ENCODE measurements at places on chromosomes 3 and 15.

DNA sequence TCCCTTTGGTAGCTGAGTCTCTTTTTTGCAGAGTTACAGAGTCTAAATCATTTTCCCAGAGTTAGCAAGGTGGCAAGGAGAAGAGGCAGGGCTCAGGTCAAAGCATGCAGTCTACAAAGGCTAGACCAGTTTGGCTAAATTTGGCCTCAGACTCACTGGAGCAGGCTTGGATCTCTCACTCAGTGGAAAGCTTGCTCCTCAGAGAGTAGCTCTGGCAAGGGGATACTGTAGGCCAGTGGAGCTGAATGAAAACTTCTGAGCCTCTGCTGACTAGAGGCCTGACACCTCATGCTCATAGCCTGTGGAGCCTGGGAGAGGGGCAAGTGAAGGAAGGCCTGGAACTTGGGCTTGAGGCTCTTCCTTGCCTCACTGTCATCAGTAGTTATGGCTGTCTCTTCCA lies 101.0 kb downstream of the MOBP start:
- DNase-seq: no peak

GRCh38 chr3:142445816-142446254 lies 2.0 kb downstream of the XRN1 start:
- no peak for DNase-seq

DNA sequence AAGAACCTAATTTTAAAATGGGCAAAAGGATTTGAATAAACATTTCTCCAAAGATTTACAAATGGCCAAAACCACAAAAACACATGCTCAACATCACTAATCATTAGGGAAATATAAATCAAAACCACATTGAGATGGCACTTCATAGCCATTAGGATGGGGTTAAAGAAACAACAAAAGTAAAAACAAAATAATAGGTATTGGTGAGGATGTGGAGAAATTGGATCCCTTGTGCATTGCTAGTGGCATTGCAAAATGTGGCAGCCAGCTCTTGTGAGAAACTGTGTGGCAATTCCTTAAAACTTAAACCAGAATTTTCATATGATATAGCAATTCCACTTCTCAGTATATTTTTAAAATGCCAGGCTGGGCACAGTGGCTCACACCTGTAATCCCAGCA lies 126.5 kb downstream of the STT3B start:
- DNase-seq: no peak

DNA sequence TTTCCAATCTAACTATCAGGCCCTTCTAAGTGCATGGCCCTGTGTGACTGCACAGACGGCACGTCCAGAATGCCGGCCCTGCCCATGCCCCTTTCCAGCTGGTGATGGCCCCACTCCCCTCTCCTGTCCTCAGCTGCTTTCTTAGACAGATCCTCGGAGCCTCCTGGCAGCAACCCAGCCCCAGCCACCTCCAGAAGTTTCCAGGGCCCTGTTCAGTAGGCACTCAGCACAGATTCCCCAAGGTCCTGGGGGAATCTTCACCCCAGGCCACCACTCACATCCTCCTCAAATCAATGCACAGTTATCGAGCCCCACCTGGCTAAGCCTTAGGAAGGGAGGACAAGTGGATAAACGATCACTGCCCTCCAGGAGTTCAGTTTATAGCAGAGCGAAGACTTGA lies 1.4 kb upstream of the CRABP1 start:
- DNase-seq: no peak

GRCh38 chr3:197701841-197702240 lies 34.9 kb downstream of the RUBCN start:
- no peak for DNase-seq

GRCh38 chr3:179450901-179451264 lies 387 bp downstream of the GNB4 start:
- no peak for DNase-seq

DNA sequence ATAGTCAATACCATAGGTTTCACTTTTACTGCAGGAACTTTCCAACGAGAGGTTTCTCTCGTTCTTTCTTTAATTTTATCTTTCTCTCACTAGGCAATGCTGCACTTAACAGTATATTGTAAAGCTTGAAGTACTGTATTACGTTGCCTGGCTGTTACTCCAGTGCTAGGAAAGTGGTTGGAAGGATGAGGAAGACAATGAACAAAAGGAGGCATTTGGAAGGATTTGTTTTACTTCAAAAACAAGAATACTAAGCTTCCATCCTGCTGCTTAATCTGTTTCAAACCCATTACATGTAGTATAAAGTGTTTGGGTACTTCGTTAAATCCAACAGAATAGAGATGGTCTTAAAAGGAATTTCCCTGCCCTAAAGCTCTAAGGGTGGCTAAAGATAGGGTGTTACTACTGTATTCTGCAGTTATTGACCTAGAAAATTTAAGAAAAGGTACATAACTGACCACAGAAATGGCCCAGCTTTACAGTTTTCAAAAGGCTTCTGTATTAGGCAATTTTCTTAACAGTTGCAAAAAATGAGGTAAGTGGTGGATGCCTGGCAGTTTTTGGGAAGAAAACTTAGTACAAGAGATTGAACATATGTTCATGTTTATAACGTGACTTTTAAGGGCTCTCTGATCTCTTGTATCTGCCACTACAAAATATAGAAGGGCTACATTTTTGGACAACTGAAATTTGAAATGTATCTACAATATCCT lies 785 bp upstream of the IFT57 start:
- DNase-seq: no peak

DNA sequence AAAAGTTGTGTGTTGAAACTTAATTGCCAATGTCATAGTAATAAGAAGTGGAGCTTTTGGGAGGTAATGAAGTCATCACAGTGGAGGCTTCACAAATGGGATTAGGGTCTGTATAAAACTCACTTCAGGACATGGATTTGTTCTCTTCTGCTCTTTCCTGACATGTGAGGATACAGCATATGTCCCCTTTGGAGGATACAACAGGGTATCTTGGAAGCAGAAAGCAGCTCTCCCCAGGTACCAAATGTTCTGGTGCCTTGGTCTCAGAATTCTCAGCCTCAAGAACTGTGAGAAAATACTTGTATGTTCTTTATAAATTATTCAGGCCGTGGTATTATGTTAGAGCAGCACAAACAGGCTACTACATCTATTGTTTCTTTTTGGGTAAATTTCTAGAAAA lies 210.9 kb downstream of the DIPK2A start:
- DNase-seq: no peak

DNA sequence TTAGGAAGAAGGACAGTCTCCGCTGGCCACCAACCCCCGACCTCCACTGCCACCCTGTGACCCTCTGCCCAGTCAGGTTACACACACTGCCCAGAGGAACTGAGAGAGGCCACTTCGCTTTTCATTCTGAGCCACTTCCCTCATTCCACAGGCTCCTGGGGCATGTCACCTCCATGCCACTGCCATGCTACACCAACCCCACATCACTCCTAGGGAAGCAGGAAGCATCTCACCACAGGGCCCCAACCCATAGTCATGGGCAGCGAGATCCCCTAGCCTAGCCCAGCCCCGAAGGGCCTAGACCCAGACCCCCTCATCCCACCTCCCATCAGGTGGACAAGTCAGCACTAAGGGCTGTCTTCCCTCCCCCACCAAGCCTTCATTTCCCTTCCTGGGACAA lies 1.4 kb downstream of the PLCB2 start:
- no peak for DNase-seq

DNA sequence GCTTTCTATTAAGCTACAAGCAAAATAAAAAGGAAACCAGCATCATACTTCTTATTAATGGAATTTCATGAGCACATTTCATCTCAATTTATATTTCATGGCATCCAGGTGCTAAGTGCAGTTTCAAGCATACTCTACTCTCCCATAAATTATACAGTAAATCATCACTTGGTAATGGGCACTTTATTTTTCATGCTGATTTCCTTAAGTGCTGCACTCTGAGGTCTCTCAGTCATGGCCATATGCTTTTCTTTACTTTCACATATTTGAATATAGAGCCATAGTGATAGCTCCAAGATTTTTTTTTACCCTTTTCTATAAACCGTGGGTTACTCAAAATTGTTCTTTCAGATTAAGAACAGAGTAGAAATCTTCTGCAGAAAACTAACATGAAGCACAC lies 1505.7 kb upstream of the CADM2 start:
- no peak for DNase-seq

- peak; percentile 53 for DNase-seq
Measured at GRCh38 chr3:195907934-195908693, at the start of gene TNK2. Gene TNK2, minus strand, starts transcription at chr3:195908551. Its CDS starts 19,963 bp downstream, at chr3:195888588.

DNA sequence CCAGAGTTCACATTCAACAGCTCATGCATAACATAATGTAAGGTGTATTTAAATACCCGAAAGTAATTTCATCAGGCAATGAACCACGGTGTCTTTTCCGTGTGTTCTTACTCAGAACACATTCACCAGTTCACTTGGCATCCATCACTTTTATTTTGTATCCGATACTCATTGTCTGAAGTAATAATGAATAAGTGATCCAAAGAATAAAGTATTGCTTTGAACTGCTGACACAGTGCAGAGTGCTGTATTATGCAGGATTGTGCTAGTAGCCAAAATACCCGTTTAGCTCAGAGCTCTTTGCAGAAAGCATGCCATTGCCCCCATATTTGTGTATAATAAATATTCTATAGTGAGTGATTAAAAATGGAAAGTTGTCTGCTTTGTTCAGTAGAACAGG lies 460.9 kb upstream of the KCNMB2 start:
- no peak for DNase-seq

GRCh38 chr15:98953968-98954367 lies 53.6 kb downstream of the PGPEP1L start:
- DNase-seq: no peak

DNA sequence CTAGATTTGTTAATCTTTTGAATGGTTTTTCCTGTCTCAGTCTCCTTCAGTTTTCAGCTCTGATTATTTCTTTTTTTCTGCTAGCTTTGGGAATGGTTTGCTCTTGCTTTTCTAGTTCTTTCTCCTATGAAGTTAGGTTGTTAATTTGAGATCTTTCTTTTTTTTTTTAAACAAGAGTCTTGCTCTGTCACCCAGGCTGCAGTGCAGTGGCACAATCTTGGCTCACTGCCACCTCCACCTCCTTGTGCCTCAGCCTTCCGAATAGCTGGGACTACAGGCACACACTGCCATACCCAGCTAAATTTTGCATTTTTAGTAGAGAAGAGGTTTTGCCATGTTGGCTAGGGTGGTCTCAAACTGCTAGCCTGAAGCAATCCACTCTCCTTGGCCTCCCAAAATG lies 56.7 kb downstream of the UQCC5 start:
- no peak for DNase-seq
